ENCODE measurements at places on chromosomes 12 and 14.

DNA sequence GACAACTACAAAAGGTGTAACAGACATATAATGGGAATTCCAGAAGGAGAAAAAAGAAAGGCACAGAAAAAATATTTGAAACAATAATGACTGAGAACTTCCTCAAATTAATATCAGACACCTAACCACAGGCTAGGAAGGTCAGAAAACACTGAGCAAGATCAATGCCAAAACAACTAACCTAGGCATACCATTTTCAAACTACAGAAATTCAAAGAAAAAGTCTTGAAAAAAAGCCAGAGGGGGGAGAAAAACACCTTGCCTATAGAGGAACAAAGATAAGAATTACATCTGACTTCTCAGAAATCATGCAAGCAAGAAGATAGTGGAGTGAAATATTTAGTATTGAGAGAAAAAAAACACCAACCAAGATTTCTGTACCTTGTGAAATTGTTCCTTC lies 77.8 kb downstream of the RIN3 start:
- no peaks in the 10 kb centered on the region for H3K27me3 ChIP-seq
- DNase-seq: no peak
- peak overlapping the region; percentile 2 for H3K4me3 ChIP-seq
- H3K36me3 ChIP-seq: peaks cover 74% of the 10 kb centered on the region

DNA sequence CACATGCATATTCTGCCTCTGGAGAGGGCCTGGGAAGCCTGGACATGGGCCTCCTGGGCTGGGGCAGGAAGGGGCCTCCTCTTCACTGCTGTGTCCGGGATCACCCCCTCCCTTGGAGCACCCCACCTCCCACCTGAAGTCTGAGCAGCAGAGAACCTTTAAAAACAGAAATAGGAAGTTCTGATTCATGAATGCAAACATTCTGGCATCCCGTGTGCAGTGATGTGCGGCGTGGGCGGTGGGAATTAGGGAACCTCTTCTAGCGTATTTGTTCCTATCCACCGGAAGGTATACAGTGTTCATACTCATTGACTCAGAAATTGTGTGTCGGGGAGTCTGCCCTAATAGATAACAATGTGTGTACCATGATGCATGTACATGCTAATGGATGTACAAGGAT lies 46.2 kb downstream of the C14orf132 start:
- no peak overlapping the region for H3K27ac ChIP-seq
- H3K4me1 ChIP-seq: no peaks in the 10 kb centered on the region
- no peaks in the 10 kb centered on the region for H3K36me3 ChIP-seq
- DNase-seq: no peak
- H3K4me3 ChIP-seq: no peak overlapping the region
- H3K27me3 ChIP-seq: no peaks in the 10 kb centered on the region

DNA sequence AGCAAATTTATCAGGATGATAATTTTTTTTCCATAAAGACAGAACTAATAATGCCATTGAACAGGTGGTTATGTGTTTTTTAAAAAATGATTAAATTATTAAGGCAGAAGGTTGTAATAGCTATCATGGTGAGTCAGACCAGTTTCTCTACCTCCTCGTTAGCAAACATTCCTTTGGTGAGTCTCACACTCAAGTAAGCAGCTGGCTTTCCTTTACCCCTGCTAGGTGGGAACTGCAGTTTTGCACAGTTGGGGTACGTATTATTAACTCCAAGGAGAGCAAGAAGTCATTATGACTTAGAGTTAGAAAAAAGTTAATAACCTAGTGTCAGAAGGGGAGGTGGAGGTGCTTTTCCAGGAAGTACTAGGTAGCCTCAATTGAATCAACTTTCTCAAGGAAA lies 165.3 kb downstream of the SNAPC1 start:
- H3K4me1 ChIP-seq: peaks cover 2% of the 10 kb centered on the region
- H3K36me3 ChIP-seq: no peaks in the 10 kb centered on the region
- no peak for DNase-seq
- H3K27ac ChIP-seq: no peak overlapping the region

- no peak overlapping the region for H3K4me3 ChIP-seq
- peaks cover 25% of the 10 kb centered on the region for H3K27me3 ChIP-seq
- peaks cover under 1% of the 10 kb centered on the region for H3K4me1 ChIP-seq
- no peak overlapping the region for H3K27ac ChIP-seq
- no peaks in the 10 kb centered on the region for H3K36me3 ChIP-seq
- no peak for DNase-seq
These were observed 48.2 kb upstream of the MANSC4 start for GRCh38 chr12:27828196-27828595.

- H3K27me3 ChIP-seq: peaks cover under 1% of the 10 kb centered on the region
- H3K36me3 ChIP-seq: no peaks in the 10 kb centered on the region
- no peak overlapping the region for H3K4me3 ChIP-seq
- no peak for DNase-seq
- H3K4me1 ChIP-seq: peaks cover 6% of the 10 kb centered on the region
These were observed 120.1 kb downstream of the TTC7B start for GRCh38 chr14:90695997-90696660.

All from activated CD8-positive, alpha-beta T cell treated with anti-CD3 and anti-CD28 coated beads, Interleukin-2, amount 10 ng/mL, durations not matched to agents 7 days and 5 days (primary cell).